ENCODE measurements at places on chromosomes 13 and 19.

GRCh38 chr13:43596924-43597598, 189.7 kb downstream of the ENOX1 start:
- no peak for DNase-seq

DNA sequence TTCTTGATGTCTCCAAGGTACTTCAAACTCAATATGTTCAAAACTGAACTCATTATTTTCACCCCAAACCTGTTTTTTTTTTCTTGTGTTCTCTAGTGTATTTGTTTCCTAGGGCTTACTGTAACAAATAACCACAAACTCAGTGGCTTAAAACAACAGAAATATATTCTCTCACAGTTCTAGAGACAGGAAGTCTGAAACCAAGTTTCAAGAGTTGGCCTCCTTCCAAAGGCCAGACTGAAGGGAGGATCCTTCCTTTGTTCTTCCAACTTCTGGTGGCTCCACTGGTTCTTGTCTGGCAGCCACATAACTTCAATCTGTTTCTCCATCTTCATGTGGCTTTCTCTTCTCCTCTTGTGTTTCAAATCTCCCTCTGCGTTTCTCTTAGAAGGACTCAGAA, 62.0 kb upstream of the PDCD5 start:
- DNase-seq, result no peak

DNA sequence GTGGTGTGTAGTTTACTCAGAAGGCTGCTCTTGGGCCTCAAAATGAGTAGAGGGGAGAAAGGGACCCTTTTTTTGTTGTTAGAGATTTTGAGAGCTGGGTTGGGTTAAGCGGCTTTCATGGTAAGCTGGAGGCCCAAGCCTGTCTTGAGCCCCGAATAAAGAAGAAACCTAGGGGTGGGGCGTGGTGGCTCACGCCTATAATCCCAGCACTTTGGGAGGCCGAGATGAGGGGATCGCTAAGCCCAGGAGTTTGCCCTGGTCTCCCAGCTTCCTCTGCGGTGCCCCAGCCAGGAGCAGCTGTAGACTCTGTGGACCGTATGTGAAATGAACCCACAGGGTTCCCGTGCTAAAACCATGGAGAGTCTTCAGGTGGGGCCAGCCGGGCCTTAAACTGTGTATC, 56.1 kb downstream of the KDM4B start:
- no peak for DNase-seq

DNA sequence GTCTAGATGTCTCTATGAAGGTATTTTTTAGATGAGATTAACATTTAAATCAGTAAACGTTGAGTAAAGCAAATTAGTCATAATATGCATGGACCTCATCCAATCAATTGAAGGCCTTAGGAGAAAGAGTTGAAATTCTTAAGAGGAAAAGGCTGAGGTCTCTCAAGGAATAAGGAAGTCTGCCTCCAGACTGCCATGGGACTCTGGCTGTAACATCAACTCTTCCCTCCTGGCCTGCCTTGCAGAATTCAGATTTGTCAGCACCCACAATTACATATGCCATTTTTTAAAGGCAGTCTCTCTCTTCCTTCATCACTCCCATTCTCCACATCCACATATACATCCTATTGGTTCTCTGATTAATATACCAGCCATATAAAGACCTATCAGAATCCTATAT, 28.8 kb upstream of the INTS6 start:
- DNase-seq, result no peak

GRCh38 chr13:98188544-98189166, 11.6 kb upstream of the RNF113B start:
- DNase-seq, result no peak
